PC-9 (cell line): ENCODE measurements at places on chromosomes 2 and 18.

DNA sequence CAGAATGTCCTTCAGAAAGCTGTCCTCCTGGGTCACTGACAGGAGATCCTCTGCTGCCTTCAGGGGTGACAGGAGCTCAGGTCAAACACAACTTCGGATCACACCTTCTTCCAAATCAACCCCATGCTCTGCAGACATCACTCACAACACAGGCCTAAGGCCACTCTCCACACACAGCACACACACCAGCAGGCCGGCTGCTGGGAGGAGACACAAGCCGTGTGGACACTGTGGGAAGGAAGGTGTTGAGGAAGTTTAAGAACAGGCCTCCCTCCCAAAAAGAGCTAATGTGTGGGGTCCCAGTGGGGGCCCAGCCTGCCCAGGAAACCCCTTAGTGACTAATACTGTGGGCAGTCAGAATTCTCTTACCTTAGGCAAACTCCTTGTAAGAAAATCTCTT is 290.3 kb upstream of the ID2 start:
- DNase-seq, result no peak

GRCh38 chr2:209086761-209087160 is 337.1 kb upstream of the MAP2 start:
- DNase-seq, result no peak

- DNase-seq, result no peak
Observed at GRCh38 chr2:65045651-65046050, 10.6 kb upstream of the CEP68 start.

DNA sequence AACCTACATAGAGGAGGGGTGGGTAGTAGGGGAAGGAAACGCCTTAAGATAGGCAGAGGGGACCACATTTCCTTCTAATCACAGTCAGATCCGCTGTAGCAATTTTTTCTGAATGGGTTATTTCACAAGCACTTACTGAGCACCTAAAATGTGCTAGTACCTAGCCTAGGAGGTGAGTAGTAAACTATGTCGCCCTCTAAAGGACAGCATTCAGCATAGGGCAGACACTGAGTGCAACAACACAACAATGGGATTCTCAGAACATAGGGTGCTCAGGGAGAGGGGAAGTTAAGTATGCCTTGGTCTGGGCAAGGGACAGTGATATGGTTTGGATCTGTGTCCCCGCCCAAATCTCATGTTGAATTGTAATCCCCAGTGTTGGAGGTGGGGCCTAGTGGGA is 166.1 kb upstream of the RAB6C start:
- no peak for DNase-seq

DNA sequence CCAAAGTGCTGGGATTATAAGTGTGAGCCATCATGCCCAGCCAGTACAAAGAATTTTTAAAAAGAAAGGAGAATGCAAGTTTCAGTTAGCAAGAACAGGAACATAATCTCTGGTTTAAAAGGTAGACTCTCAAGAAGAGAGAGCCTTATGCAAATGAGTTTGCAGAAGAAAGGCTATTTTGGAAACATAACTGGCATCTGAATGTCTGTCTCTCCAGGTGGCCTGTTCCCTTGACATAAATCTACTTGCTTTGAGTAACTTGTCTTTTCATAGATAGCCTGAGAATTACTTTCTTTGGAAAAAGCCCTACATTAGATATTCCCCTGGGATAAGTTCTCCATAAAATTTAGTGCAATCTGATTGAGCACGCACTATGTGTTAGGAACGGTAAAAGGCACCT is 109.6 kb downstream of the ICOS start:
- DNase-seq, result no peak

GRCh38 chr2:41417511-41417910 is 630.3 kb upstream of the PKDCC start:
- DNase-seq, result no peak

- no peak for DNase-seq
Observed at GRCh38 chr2:151197184-151198108, 64.2 kb downstream of the RBM43 start.

- DNase-seq, result no peak
Observed at GRCh38 chr2:221758076-221758475, 186.0 kb upstream of the EPHA4 start.

- DNase-seq, result peak; percentile 96
Observed at GRCh38 chr2:97870396-97870843, 125.3 kb downstream of the TMEM131 start.

GRCh38 chr2:72139874-72140620 is 7.6 kb downstream of the CYP26B1 start:
- no peak for DNase-seq

DNA sequence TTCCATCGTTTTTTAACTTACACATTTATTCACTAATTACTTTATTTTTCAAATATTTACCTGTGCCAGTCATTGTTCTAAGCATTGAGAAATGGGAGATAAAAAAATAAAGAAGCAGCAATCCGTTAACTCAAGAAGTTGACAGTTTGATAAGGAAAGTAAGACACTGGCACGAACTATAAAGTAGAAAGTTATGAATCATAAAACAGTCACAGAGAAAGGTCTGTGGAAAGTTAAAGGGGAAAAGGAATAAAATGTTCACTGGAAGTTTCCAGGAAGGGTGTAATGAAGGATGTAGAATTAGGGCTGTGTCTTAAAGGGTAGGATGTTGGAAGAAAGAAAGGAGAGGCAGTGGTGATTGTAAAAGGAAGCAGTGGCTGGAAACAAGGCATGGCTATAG is 118.9 kb downstream of the RDH14 start:
- DNase-seq, result no peak

GRCh38 chr2:58634653-58635370 is 393.7 kb upstream of the FANCL start:
- DNase-seq, result peak; percentile 75

DNA sequence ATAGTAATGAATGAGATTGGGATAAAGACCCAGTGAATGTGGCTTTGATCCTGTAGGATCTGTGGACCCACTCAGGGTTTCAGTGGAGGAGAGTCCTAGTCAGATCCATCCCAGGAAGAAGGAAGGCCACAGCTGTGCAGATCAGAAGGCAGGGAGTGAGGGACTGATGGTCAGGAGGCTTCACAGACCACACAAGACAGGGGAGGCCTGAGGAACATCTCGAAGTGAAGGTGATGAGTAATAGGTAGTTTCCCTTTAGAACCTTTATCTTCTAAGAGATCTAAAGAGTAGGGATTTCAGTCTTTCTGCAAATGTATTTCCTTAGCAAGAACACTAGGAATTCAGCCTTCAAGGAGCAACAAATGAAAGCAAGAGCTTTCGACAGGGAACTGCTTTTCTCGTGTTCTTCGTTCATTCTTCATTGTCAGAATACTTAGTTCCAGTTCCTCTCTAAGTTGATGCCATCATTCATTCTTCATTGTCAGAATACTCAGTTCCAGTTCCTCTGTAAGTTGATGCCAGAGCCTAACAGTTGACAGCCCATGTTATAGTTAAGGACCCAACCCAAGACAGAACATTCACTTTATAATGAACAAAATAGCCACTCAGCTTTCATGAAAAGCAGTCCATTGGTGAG is 150.2 kb upstream of the EPAS1 start:
- peak; percentile 49 for DNase-seq

DNA sequence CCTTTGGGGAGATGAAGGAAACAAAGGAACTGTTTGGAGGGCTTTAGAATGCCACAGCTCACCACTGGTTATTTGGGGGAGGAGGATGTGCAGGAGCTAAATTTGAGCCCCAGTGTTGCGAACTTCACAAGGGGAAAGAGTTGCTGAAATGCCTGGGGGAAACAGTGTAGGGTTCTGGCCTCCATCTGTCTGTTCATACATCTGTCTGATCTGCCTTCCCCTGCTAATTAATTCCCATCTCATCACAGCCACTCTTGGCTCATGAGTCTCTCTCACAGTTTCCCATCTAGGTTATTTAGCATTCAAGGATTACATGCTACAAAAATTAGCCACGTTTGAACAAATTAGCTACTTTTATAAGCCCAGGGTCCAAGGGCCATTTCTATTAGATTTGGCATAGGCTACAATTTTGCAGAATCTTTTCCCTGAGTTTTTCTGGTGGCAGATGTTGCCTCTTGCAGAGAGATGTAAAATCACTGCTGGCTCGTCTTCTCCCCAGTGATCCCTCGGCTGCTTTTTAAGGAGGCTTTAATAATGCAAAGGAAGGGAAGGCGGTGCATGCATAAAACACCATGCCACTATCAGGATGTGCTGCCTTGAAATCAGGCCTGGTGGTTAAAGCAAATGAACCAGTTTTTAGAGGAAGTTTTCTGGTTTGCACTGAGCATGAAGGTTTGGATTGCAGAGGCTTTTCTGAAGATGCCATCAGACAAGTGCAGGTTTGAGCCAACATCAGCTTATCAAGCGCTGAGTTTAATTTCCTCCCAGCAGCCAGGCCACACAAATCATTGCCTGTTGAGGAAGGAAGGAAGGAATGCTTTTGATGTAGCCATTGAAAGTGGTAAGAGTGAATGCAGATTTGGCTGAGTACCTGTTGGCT is 35.0 kb downstream of the ADD2 start:
- no peak for DNase-seq

DNA sequence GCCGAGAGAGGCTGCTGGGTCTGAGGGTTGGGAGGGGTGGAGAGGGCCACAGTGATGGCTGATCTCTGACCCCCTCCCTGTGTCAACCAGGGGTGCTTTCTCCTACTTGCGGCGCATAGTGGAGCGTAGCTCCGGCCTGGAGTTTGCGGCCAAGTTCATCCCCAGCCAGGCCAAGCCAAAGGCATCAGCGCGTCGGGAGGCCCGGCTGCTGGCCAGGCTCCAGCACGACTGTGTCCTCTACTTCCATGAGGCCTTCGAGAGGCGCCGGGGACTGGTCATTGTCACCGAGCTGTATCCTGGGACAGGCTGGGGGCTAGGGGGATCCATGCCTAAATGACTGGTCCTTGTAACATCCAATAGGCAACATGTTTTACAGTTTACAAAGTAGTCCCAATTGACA is 20.9 kb upstream of the GMPPA start:
- DNase-seq, result no peak

DNA sequence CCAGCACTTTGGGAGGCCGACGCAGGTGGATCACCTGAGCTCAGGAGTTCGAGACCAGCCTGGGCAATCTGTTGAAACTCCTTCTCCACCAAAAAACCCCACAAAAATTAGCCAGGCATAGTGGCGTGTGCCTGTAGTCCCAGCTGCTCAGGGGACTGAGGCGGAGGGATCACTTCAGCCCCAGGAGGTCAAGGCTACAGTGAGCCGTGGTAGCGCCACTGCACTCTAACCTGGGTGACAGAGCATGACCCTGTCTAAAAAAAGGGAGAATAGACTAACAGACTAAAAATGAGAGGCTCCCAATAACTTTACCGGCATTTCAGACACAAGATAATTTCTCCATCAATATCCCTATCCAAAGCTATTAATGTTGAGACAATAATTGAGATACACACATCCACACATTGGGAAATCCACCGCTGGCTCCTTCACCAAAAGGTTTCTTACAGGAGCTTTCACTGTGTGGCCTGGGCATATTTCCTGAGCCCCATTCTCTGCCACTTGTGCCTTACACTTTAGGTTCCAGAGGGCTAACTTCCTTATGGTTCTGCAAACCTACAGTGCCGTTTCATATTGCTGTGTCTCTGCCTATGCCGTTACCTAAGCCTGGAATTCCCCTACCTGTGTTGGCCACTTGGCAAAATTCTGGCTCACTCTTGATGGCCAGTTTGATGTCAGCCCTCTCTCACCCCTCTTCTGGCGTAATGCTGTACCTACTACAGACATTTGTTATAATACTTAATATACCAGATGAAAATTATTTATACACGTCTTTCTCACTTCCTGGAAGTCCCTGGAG is 115.8 kb upstream of the ZFP36L2 start:
- DNase-seq, result no peak

- no peak for DNase-seq
Observed at GRCh38 chr2:39164089-39164488, 43.2 kb upstream of the SOS1 start.

DNA sequence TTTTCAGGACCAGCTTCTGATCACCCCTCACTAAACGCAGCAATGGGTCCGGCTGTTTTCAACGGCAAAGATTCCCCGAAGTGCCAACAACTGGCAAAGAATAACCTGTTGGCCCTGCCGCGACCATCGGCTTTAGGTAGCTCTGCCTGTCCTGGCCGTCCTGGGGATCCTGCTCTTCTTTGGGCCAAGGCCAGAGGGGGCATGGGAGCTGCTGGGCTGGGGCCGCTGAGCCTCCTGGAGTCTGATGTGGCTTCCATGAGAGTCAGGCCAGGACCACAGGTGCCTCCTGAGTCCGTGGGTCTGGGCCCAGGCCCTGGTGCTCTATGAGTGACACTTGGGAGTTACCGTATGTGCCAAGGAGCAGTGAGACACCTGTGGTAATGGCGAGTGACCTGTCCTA is 46.9 kb downstream of the GREB1 start:
- DNase-seq, result no peak

DNA sequence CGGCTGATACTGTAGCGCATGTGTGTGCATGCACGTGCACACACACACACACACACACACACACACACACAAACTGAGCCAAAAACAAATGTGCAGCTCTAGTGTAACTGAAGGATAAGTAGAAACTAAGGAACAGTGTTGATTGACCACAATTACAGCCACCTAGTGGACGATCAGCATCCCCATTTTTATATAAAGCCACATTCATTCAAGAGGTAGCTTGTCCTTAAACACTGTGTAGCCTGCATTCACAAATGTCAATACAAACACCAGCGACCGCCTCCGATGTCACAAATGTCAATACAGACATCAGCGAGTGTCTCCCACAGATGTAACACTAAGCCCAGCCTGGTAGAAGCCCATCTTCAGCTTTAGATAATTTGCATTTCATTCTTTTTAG is 167.4 kb downstream of the PTGR3 start:
- DNase-seq, result no peak

DNA sequence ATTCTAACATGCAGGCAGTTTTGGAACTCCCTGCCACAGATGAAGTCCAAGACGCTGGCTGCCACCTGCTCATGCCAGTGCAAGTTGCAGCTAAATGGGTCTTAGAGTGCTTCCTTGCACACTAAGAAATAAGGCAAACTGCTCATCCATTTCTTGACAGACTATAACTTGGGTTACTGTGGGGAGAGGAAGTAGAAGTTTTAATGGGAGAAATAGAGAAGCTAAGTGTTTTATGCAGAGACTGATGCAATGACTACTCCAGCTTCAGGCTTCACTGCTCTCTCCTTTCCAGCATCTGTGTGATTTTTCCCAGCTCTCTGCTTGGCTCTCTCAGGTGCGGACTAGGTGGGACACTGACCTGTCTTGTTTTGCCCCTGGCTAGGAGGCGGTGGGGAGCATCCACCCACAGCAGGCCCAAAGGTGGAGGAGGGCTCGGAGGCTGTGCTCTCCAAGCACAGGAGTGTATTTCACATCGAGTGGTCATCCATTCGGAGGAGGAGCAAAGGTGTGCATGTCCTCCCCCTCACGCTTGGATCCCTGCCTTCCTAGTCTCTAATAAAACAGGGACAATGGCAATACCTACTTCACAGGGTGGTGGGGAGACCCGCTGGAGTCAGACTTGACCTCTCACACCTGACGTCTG is 48.2 kb downstream of the SLC14A2 start:
- no peak for DNase-seq

- DNase-seq, result peak; percentile 87
Observed at GRCh38 chr2:43221763-43222474, 4.5 kb downstream of the ZFP36L2 start.
